Stimulated activated CD8-positive, alpha-beta memory T cell treated with anti-CD3 and anti-CD28 coated beads, Interleukin-7, amount 100 ng/mL, for 1 hour (primary cell): ENCODE measurements at places on chromosomes 3 and 15.

DNA sequence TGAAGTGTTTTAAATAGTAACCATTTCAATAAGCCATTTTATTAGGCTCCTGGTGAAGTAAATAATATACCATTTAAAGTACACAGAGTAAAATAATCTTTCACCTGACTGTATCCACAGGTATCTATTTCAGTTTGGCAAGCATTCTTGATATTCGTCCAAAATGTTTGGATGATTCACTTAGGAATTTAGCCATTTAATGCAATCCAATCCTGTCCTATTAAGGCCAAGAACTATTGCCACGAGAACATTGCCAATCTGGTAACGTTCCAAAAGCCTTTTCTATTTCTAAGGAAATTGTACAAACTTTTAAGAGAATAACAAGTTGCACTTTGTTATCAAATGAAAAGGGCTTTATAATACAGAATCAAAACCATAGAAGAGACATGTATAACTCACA lies 209.8 kb upstream of the THRB start:
- DNase-seq = no peak

GRCh38 chr15:64731805-64732151 lies 43.6 kb downstream of the RBPMS2 start:
- no peak for DNase-seq

DNA sequence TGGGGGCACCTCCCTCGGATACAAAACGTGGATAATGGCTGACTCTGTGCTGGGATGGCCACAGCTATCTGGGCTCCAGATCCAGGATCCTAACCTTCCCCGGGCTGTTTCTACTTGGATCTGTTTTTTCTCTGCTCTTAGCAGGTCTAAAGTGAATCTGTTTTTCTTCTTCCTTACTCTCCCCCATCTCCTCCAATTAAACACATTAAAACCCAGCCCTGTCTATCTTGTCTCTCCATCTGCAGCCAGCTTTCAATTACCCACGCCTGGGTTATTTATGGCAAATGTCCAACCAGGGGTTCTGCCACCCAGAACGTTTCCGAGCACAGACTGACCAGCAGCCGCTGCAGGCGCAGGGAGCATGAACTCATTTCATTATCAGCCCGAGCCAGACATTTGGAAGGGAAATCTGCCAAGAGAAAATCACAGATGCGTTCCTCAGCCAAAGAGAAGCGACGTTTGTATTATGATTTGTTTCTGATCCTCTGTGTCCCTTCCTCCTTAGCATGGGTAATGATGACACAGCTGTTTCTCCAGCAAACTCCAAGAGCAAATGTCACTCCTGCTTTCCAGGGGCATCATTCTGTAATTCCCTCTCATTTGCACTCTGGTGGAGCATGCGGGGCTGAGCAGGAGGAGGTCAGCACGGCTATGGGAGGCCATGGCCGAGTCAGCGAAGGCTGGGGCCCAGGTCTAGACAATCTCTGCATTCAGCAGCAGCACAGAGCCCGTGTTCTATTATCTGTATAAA lies 42.0 kb downstream of the UMPS start:
- DNase-seq = no peak

DNA sequence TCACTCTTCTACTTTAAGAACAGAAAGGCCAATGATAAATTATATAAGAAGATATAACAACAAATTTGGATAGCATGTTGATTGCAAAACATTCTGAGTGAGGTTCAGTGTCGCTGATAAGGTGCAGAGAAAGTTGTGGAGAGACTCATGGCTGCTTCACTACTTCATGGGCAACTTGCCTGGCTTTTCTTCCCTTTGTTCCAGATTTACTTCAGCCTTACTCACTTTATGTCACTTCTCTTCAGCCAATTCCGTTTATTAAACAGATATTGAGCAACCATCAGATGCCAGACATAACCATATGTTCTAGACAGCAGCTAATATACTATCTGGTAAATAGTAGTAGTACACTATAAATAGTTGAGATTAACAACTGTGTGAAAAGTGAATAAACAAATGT lies 150.0 kb upstream of the CHL1 start:
- no peak for DNase-seq

DNA sequence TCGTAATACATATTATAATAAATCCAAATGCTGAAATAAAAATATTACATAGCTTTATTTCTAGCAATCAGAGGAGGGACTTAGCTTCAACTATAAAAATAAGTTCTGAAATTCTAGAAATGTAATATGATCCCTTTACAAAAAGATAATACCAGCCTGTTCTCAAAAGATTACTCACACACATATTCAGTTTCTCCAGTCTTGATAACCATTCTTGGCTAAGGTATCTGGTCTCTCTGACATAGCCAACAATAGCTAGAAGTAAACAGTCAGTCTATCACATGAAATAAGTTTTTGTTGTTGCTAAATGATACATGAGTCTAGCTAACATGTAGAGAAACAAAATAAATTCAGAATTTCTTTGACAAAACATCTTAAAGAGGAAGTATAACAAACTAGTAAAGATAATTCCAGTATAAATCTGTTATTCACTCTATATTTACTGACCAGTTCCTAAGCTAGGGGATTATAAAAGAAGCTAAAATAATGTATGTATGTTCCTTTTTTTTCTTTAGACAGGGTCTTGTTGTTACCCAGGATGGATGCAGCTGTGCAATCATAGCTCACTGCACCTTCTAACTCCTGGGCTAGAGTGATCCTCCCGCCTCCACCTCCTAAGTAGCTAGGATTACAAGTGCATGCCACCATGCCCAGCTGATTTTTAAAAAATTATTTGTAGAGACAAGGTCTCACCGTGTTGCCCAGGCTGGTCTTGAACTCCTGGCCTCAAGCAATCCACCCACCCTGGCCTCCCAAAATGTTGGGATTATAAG lies 170.6 kb downstream of the TBL1XR1 start:
- no peak for DNase-seq

GRCh38 chr3:23252122-23252521 lies 49.0 kb downstream of the UBE2E2 start:
- no peak for DNase-seq

DNA sequence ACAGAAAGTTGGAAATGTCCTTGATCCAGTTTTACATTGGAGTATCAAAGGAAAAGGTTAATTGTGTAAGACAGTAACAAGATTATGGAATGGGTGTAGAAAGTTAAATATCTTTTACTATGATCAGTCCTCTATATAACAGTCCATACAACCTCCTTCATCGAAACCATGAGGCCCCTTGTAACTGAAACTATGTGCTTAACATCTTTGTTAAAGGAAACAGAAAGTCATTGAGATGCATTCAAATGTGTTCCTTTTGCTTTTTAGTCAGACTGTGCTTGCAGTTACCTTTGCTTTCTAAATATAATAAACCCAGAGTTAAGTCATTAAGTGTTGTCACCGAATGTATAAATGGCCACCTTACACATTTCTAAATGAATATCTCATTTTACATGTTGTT lies 1298.5 kb downstream of the ROBO2 start:
- no peak for DNase-seq

DNA sequence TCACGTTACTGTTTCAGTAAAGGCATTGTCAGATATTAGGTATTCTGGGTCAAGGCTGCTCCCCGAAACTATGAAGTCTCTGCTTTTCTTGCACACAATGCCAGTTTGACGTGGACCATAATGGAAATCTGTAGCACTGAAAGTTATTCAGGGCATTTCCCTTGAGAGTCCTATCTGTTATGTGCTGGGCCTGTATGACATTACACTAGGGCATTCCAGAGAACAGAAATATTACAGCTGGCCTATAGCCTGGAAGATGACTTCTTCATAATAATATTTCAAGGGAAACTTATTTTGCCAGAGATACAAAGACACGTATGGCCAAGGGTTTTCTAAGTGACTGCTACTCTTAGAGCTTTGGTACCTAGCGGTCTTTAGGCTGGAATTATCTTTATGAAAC lies 613.6 kb upstream of the CBLB start:
- no peak for DNase-seq

- no peak for DNase-seq
Observed at GRCh38 chr3:197371591-197372046, 73.2 kb upstream of the DLG1 start.

- DNase-seq = no peak
Observed at GRCh38 chr3:7095116-7095515, 234.2 kb downstream of the GRM7 start.

- no peak for DNase-seq
Observed at GRCh38 chr3:143707848-143708247, 140.4 kb downstream of the SLC9A9 start.

DNA sequence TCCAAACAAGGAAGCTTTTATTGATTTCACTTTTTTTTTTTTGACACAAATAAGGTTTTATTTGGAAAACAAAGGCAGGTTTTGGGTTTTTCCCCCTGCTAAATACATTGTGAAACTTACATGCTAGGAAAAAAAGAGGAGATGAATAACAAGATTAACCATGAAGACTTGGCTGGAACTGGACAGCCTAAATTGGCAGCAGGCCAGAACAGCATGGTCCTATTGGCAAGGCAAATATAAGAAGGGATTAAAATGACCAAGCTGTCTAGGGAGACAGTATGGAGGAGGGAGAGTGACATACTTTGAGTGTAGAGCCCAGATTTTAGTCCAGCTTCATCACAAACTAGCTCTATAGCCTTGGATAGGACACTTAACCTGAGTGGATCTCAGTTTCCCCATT lies 63.9 kb upstream of the BBX start:
- DNase-seq = no peak

DNA sequence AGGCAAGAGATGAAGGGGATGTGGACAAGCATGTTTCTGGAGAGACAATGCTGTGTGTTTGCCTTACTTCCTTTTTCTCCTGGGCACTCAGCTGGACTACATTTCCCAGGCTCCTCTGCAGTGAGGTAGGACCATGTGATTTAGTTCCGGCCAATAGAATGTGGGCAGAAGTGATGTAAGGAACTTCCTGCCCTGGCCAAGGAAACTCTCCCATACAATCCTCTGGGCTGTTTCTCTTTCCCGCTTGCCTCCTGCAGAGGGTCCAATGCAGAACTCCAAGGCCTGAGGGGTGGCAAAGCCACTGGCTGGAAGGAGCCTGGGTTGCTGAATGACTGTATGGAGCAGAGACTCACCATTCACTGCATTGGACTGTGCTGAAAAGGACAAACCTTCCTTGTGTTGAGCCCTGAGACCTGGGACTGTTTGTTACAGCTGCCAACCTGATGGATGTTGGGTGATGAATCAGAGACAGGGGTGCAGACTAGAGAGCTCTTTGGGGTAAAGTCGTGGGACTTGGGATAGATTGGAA lies 82.7 kb upstream of the SLC6A6 start:
- no peak for DNase-seq

DNA sequence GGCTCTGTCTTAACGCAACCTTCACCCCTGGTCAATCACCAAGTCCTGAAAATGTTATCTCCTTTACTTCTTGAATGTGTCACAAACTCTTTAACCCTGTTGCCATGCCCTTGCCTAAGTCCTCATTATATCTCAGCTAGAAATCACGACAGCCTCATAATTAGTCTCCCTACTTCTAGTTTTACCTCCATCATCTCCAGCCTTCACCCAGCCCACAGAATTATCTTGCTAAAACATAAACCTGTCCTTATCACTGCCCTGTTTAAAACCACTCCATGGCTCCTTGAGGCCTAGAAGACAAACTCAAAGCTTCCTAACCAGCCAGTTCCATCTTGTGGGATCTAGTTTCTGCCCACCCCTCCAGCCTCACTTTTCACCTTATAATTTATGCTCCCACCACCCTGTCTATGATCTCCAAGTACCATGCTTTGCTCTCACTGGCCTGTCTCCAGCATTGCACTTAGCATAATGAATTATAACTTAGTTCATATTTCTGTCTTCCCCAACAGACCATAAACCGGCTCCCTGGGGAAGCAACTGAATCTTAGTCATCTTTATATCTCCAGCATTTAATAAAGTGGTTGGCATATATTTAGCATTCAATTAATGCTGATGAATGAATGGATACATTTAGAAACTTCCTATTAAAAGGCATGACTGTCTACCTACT lies 39.2 kb downstream of the GPR176 start:
- DNase-seq = no peak

- DNase-seq = no peak
Observed at GRCh38 chr3:33834096-33834453, 35.6 kb downstream of the PDCD6IP start.

DNA sequence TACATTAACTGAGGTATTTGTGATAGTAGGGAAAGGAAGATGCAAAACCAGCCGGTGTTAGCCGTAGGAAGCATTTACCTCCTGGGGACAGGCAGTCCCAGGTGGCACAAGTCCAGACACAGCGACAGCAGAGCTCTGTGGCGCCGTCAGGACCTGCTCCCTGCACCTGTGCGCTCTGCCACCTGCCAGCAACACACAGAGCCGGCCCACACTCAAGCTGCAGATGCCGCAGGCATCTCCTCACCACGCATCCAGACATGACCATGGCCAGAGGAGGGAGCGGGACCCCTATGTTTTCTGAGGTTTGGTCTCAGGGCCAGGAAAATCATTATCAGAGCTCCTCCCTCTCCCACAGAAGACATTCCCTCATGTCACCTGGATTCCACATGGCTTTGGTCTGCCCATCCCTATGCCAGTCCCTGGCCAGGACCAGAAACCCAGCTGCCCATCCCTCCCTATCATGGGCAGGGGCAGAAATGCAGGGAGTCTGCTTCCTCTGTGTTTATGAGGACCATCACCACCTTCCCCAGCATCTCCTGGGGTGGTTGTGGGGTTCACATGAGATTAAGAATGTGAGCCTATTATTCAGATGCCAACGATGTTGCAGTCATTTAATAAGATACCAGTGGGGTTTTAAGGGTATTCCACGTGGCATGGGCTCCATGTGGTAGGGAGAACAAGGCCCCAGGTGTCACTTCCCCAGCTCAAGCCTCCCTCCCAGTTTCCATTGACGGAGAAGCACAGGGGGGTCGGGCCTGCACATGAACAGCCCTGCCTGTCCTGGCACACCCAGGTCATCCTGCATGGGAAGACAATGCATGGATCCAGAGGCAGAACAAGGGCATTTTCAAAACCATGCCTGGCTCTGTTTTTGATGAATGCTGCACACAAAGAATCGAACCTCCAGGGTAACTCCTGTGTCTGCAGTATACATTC lies 251.1 kb downstream of the OCA2 start:
- no peak for DNase-seq

GRCh38 chr3:67601919-67602608 lies 52.3 kb downstream of the SUCLG2 start:
- DNase-seq = no peak

DNA sequence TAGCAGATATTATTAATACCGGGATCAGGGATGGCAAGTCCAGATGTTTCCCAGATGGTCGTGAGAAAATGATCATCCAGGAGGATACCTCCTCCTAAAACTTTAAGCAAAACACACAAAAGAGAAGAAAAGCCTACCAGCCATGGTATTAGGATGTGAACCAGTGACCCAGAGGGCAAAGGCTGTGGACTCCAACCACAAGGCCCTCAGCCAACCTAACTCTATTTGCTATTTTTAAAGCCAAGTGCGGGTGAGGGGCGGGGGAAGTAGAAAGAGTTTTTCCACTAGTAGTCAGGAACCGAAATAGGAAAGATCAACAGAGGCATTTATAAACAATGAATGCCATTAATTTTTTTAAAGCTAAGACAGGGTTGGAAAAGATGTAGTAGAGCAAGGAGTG lies 77.4 kb downstream of the STAC start:
- no peak for DNase-seq

DNA sequence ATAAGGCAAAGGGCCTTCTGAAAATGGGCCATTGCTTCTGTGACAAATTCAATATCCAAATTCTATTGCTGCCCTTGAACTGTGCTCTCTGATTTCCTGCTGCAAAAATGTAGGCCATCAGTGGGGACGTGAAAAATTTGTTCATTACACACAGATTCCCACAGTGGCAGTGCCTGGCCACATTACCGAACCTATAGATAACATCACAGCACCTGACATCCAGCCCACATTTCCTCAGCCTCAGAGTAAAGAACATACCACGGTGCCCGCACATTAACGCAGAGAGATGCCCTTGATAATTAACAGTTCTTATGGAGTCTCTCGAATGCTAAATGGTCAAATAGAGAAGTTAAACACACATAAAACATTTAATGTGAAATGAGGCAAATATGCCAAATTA lies 931.6 kb upstream of the CFAP20DC start:
- DNase-seq = no peak
